ENCODE measurements at places on chromosomes 3 and 15.

DNA sequence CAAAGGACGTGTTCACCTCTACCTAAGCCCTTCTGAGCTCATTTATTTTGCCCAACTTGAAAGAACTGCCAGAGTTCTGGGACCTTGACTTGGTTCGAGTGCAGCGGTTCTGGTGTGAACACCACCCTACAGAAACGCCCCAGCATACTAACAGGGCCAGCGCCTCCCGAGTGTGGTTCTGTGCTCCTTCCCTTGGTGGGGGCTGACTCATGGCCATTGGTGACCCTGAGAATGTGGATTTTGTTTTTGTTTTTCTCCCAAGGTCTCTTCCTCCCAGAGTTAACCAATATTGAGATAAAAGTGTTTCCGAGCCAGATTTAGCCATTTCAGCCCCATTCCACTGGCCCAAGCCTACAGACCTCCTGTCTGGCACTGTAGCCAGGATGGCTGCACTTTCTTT, 27.9 kb downstream of the SEMA7A start:
- DNase-seq, result no peak

DNA sequence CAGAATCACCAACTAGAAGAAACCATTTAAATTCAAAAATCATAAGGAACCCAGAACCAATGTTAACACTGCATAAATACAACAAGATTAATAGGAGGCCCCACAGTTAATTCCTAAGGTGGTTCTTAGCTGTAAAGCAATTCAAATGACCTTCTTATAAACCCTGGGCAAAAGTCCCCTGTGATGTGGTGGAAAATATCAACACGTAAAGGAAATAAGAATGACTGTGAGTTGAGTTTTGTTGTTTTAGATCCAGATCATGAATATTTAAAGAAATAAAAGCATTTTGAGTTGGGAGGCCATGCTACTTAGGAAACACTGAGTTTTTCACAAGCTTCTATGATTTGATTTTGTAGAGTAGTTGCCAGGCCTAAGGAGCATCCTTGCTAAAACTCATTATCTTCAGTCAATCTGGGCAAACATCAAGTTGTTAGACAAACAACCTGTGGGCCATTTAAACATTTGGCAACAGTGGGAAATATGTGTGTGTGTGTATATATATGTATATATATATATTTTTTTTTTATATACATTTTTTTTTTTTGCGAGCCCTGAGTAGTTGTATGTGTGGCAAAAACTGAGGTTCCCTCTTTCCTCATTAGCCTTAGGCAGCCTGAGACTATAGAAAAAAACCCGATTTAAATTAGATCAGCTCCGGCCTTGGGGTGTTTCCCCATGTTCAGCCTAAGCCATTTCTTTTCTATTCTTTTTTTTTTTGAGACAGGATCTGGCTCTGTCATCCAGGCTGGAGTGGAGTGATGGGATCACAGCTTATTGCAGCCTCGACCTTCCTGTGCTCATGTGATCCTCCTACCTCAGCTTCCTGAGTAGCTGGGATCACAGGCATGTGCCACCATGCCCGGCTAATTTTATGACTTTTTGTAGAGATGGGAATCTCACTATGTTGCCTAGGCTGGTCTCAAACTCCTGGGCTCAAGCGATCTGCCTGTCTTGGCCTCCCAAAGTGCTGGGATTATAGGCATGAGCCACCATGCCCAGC, 8.0 kb upstream of the PXK start:
- DNase-seq, result no peak

DNA sequence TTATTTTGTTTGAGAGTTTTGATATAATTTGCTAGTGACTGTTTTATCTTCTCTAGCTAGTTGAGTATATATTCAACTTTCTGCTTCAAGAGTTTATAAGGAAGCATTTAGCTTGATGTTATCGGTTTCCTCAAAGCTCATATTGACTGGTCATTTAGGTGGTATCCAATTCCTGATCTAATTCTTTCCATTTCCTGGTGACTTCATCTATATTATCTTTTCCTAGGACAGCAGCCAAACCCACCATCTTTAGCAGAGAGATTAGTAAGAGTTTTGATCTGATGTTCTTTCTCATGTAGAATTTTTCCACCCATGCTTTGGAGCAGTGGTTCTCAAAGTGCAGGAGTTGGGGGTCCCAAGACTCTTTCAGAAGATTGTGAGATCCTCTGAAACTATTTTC, 148.6 kb upstream of the STT3B start:
- no peak for DNase-seq

DNA sequence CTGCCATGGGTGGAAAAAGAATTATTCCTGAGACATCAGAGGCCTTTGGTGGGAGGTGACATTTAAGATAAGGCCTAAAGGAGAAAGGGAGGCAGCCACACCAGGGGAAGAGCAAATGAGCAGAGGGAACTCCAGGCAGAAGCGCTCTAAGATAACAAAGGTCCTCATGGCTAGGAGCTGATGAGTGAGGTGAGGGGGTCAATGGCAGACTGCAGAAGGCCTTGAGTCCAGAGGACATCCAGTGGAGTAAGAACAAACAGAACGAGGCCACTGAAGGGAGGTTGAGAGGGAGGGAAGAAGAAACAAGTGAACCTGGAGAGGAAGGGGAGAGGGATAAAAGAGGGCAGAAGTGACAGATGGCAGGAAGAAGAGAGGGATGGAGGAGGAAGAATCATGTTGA, 97.3 kb downstream of the CTNNB1 start:
- DNase-seq, result no peak

GRCh38 chr15:77599899-77600298, 32.8 kb downstream of the LINGO1 start:
- no peak for DNase-seq
